ENCODE measurements at places on chromosomes 2 and 18.

- no peak for DNase-seq
These were observed 57.0 kb upstream of the CYRIA start for GRCh38 chr2:16722677-16723076.

- DNase-seq: no peak
These were observed 23.8 kb upstream of the PTMA start for GRCh38 chr2:231684314-231685223.

GRCh38 chr2:217398860-217399259, 539.0 kb upstream of the TNP1 start:
- no peak for DNase-seq

DNA sequence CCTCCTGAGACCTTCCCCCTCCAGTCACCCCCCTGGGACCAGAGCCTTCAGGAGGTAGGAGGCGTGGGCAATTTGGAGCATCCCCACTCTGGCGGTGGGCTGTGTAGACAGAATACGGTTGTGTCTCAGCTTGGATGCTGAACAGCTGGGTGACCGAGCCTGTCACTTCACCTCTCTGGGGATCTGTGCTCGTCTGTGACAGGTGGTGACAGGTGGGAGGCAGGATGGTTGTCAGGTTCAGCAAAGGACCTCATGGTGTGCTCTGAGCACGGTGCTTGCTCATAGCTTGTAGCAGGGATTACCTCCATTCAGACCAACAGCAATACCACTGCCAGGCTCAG, 186.5 kb upstream of the HS6ST1 start:
- peak; percentile 34 for DNase-seq

- no peak for DNase-seq
These were observed 167.1 kb downstream of the RPRM start for GRCh38 chr2:153311432-153311831.

DNA sequence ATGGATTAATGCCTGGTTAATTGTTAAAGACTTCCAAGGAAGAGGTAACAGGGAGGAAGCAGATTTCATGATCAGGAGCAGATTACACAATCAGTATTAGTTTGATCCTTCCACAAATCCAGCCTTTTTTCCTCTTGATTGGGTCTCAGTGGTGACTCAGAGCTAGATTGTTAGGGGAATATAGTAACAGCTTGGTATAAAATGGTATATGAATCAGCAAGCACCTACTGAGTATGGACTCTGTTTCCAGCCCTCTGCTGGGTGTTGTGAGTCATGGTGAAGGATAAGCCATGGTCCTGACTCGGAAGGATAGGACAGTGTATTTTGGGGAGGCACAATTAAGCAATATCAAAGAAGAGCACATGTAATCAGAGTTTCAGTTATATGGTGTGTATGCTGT, 272.4 kb upstream of the DPP10 start:
- DNase-seq: no peak

- DNase-seq: no peak
These were observed 70.6 kb downstream of the CCDC178 start for GRCh38 chr18:33369711-33370449.

DNA sequence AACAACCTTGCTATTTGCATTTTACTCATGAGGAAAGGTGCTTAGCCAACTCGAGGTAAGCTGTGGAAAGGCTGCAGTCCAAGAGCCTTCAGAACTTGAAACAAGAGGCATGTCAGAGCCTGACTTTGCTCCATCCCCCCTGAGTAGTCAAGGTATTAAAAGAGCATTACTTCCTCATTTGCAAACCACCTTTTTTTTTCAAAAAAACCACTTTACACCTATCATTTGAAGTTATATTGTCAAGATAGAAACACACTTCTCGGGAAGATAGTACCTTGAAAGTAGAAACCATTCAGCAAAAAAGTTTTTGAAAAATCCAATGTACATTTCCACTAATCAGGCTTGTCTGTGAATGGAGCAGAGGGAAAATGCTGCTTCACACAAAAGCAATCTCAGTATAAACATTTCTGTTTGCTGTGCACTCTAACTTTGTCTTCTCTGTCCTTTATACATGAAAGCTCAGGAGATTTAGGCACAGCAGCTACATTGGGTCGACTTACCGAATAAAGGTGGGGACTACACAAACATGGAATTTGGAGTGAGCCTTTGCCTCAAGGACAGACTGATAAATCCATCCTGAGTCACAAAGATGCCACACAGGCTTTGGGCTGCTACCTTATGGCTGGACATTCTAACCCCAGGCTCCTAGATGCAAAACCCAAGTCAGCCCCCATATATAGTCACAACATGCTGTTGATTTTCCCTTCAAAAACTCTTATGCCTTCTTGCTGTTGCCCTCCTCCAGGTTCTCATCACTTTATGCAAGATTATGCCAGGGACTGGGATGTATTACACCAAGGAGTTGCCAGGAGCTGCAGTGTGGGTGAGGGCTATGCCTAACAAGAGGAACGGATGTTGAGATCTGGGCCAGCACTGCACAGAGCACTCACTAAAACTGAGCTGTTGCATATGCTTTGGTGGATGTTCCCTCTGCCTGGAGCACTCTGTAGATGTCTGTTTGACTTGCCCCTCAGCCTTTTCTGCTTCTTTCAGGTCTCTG, 41.4 kb upstream of the EML4 start:
- no peak for DNase-seq

DNA sequence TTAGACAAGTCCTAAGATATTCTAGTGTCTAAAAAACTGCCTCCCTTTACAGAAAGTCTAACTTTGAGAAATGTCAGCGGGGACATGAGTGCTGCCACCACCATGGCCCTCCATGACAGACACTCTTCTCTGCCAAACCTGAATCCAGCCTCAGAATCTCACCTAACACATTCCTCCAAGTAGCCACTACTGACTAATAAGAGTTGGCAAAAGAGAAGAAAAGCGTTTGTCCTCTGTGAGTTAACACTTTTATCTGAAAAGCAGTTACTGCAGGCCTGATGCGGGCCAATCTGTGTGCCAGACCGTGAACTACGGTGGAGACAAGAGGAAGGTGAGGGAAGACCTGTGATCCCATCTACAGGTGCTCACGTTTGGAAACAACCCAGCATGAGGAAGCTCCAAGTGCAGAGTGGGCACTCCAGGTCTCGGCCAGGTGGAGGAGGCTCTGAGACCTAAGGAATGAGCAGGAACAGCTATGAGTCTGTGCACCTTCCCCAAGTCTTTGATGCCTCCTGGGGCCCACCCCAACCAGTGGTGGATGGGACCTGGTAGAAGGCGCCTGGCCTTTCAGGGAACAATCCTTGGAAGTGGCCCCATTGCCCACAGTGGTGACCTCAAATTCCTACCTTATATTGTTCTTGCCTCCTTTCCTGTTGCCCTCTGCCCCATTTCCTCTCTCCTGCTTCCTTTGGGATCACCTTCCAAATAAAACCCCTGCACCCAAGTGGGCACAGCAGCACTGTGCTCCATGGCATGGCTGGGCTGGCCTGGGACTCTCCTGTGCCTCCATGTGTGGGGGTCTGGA, 91.6 kb downstream of the BIN1 start:
- no peak for DNase-seq

- DNase-seq: no peak
These were observed 160.1 kb upstream of the LRP1B start for GRCh38 chr2:142290931-142291330.

- no peak for DNase-seq
These were observed 86.7 kb upstream of the SLC39A10 start for GRCh38 chr2:195570329-195570728.

GRCh38 chr2:159026170-159026569, 57.7 kb downstream of the TANC1 start:
- DNase-seq: no peak

DNA sequence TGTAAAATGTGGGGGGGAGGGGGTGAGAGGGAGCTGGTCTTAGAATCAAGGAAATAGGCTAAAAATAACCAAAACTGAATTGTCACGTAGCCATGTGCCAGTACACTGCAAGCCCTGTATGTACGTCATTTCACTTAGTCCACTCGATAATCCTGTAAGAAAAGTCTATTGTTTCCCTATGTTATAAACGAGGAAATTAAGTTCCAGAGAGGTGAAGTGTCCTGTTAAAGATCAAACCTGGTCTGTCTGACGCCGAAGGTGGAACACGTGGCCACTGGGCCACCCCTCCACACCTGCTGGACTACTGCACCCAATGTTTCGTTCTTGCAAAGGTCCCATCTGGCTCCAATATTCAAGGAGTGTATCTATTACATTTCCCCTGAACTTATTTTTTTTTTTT, 29.6 kb downstream of the TFCP2L1 start:
- DNase-seq: no peak

- DNase-seq: no peak
These were observed 440.8 kb upstream of the CDH20 start for GRCh38 chr18:60892441-60892840.

DNA sequence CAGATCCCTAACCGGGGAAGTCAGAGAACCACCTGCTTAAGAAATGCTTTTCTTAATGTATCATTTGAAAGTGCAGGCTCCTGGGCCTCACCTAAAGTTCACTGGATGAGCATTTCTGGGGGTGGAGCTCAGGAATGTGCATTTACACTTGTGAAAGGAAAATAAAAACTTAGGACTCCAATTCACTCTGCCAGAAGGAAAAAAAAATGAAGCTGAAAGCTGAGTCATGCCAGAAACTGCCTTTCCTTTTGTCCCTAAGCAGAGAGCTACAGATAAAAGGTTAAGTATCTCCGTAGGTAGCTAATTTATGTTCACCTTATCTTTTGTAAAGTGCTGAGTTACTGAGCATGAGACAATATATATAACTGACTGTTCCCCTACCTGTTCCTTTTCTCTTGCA, 229.5 kb upstream of the MEX3C start:
- no peak for DNase-seq

DNA sequence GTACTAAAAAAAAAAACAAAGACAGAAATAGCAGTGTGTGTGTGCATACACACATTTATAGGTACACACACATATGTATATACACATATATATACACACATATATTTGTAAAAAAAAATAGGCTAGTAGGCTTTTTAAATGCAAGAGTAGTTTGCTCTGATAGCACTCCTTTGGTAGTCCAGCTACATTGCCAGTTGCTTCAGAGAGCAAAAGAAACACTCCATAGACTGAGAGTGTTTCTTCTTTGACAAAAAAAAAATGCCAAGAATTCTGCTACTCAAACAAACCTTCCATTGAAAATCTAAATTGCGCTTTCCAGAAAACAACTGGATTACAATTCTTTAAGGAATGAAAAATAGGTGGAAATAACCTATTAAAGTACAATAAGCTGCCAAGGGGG, 365.9 kb upstream of the GALNT5 start:
- DNase-seq: no peak

GRCh38 chr18:22844190-22844589, 88.9 kb upstream of the RBBP8 start:
- DNase-seq: no peak

GRCh38 chr2:237614151-237614720, 13.2 kb upstream of the LRRFIP1 start:
- DNase-seq: no peak

GRCh38 chr2:24210106-24210455, 35.2 kb downstream of the FAM228A start:
- DNase-seq: no peak

DNA sequence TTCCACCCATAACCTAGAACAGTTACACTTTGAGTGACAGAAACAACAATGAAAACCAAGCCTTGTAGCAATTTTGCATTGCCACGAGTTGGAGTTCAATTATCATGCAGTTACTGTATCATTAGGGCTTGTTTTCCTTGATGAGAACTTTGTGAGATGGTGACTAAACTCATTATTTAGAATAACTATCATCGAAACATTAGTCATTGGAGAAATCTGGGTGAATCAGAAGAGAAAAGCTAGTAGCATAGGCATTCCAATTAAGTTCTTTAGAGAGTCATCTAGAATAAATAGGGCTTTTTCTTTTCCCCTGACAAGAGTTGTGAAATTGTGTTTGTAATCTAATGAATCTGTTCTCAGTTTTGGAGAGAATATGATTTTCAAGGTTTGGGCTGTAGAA, 122.8 kb upstream of the DOCK10 start:
- DNase-seq: no peak

- no peak for DNase-seq
These were observed 104.7 kb upstream of the NABP1 start for GRCh38 chr2:191573216-191573615.

Measured in ecto neural progenitor cell (in vitro differentiated cells).